ENCODE measurements at places on chromosomes 16 and 17.

GRCh38 chr17:80279895-80280294 is 19.2 kb downstream of the RNF213 start:
- no peak for DNase-seq

GRCh38 chr16:64138006-64138405 is 983.9 kb downstream of the CDH11 start:
- no peak for DNase-seq

DNA sequence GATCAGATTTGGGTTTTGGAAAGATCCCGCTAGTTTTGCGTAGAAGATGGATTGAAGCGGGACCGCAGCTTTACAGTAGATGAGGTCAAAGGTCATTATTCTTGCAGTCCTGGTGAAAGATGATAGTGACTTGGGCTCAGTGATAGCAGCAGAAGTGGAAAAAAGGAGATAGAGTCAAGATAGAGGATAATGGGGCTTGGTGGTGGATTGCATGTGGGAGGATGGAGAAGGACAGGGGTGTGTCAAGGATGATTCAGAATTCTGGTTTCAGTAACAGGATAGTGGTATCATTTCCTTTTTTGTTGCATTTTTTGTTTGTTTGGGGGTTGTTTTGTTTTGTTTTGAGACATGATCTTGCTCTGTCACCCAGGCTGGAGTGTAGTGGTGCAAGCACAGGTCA is 28.7 kb downstream of the CHD9NB start:
- DNase-seq = no peak

DNA sequence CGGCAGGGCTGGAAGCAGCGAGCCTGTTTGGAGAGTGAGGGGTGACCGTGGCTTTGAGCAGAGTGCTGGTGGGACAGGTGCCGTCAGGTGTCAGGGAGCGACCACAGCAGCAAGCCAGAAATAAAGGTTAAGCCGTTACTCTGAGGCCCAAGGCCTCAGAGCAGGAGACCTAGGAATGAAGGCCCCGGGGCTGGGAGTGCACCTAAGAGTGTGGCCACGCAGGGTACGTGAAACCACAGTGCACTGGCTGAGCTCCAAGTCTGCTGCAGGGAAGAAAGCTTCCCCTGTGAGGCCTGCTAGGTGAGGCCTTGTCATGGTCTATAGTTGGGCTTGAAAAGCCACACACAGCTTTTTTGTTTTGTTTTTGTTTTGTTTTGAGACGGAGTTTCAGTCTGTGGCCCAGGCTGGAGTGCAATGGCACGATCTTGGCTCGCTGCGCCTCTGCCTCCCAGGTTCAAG is 8.7 kb downstream of the CLUAP1 start:
- DNase-seq = no peak

- DNase-seq = no peak
Observed at GRCh38 chr16:10078541-10078949, 103.7 kb downstream of the GRIN2A start.

DNA sequence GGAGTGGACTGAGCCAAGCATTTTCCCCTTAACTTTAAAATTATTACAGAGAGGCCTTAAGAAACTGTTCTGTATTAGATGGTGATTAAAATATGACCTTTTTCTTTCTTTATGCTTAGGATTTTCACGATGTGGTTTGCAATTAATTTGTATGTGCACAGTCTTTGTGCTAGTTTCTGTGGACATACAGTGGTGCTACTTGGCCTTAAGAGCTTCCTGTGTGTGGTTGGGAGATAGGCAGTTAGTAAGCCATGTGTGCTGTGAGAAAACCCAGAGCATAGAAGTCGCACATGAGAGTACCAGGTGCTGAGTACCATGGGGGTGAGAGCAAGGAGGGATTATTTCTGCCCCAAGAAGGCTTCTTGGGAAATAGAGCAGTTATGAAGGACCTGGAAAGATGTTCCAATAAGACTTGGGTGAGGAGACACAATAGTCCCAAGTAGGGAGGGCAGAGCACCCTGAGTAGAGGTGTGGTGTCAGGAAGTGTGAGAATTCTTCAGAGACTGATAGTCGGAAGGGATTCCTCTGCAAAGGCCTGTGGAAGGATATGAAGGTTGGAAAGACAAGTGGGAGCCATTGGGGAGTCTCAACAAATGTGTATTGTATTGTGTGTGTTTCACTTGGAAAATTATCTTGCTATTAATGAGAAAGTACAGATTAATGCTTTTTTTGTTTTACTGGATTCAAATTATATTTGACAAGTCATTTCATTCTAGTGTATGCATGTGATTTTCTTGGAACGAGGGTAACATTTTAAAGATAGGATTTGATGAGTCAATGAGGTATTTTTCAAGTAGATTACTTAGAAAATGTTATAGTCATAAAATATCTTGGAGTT is 239.9 kb downstream of the PRKCA start:
- peak; percentile 40 for DNase-seq

DNA sequence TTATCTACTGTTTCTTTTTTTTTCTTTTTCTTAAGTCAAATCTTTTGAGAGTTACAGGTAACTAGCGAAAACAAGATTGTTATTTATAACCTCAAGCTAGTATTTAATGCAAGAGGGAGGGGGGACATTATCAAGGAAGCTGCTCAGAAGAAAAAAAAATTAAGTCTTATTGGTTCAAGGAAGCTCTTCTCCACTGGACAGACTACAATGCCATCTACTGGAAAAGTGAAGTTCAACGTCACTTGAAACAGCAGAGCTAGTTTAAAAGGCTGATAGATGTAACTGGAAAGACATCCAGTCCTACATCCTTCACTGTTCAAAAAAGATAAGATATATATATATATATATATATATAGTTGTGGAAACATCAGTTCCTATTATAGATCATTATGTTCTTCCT is 418.0 kb upstream of the PSMD7 start:
- peak; percentile 48 for DNase-seq

GRCh38 chr17:68439656-68440290 is 17.5 kb downstream of the WIPI1 start:
- DNase-seq = no peak

- DNase-seq = no peak
Observed at GRCh38 chr16:63323055-63323454, 1286.8 kb upstream of the CDH8 start.

- DNase-seq = no peak
Observed at GRCh38 chr17:49183801-49184200, 26.6 kb downstream of the GNGT2 start.

GRCh38 chr17:57810721-57811637 is 38.9 kb downstream of the MRPS23 start:
- peak; percentile 99 for DNase-seq

GRCh38 chr17:31509095-31509804 is 117.8 kb downstream of the RAB11FIP4 start:
- DNase-seq = no peak

DNA sequence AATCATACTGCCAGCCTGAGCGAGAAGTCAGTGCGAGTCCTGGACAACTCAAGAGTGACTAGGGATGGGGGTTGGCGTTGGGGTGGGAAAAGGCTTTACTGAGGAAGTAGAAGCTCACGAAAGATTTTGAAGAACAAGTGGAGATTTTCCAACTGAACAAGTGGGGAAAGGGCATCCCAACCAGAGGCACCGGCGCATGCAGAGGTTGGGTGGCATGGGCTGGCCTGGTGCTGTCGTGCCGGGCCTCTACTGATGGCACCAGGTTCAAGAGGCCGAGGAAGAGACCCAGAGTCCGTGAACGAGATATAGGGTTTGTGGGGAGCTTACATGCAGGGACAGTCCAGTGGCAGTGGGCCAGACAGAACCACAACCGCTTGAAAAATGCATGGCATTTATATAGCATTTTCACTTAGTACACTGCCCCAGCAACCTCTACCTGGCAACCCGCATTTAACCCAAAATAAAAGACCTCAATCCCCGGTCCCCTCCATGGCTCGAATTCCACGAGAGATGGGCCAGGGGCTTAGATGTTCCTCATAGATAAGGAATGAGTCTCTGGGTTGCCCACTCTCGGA is 7.7 kb upstream of the ITGA3 start:
- DNase-seq = no peak

- DNase-seq = peak; percentile 53
Observed at GRCh38 chr16:57186872-57187854, 1.0 kb downstream of the RSPRY1 start.

GRCh38 chr17:66807182-66807581 is 27.7 kb upstream of the CACNG5 start:
- DNase-seq = peak; percentile 93

- no peak for DNase-seq
Observed at GRCh38 chr16:84047626-84048025, 5.0 kb upstream of the SLC38A8 start.

DNA sequence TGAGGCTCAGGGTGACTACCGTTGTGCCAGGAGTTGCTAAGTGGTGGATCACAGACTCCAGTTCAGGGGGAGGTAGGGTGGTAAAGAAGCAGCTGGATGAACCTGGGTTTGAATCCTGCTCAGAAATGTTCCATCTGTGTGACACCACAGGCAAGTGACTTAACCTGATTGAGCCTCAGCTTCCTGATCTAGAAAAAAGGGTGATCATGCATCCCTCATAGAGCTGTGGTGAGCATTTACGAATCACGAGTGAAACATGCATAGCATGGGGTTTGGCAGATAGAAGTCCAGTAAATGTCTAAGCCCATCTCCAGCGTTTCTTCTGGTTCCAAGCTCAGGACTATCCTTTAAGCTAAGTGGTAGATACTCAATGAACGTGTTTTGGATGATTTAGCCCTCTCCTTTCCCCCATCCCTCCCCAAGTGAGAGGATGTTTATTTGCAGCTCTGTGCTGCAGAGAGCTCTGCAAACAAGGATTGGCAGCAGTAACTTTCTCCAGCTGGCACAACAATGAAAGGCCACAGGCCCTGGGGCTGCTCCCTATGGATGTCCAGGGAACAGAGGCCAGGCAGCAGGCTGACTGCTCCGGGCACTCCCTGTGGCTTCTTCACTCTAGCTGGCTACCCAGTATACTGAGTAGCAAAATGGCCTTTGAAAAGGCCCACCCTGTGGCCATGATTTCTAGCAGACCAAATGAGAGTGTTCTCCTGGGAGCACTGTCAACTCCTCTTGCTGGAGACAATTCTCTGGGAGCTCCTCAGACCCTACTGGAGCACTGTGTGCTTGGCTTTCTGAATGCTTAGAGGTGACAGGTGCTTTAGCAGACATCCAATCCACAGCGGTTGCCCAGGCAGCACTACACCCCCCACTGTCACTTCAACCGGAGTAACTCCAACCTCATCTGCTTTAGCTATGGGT is 21.3 kb downstream of the CA4 start:
- DNase-seq = peak; percentile 92

DNA sequence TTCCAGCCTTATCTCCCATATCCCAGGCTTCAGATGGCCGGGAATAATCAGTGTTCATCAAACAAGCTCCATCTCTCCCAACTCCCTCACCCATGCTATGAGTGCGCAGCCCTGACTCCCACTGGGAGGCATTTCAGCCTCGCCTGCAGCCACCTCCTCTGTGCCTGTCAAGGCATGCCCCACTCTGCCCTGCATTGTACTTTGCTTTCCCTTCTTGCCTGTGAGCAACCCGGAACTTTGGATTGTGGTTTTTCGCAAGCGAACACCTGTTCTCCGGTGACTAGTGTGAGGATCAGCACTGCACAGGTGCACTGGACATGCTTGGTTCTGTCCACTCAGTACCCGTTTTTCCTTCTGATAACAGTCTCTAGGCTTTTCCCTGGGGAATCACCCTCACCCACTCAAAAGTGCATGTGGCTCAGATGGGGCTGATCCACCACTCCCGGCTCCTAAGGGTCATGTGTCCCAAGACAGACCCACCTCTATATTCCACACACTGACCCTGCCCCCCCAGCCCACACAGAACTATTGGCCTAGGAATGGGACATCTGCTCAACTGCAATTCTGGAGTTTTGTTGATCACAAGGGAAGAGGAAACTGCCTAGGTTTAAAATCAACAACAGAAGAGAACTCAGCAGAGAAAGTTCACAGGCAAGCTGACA is 9.1 kb downstream of the CHST6 start:
- DNase-seq = peak; percentile 73

GRCh38 chr17:62870552-62870971 is 62.4 kb upstream of the MARCHF10 start:
- peak; percentile 52 for DNase-seq

DNA sequence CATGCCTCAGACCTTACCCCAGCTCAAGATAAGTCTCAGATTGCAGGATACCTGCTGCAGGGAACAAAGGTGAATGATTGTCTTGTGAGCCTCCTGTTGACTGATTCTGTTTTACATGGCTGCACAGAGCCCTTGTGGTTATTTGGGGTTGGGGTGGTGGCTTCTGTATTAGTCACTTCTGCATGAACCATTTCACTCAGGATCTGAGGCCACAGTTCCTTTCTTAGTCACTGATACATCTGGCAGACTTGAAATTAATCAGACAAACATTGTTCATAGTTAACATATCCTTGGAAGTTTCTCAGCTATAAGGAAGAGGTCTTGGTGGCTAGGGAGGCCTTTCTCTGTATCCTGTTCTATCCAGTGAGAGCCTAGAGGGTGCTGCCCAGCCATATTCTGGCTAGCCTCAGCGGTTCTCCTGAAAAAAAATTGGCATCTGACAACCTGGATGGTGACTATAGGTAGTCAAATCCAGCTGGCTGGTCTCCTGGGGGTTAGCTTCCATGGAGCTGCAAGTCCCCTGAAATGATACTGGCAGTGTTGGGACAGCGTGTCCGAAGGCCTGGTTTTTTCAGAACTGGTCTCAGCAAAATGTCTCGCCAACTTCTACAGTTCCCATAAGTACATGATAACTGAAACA is 8.4 kb upstream of the PLK1 start:
- no peak for DNase-seq

DNA sequence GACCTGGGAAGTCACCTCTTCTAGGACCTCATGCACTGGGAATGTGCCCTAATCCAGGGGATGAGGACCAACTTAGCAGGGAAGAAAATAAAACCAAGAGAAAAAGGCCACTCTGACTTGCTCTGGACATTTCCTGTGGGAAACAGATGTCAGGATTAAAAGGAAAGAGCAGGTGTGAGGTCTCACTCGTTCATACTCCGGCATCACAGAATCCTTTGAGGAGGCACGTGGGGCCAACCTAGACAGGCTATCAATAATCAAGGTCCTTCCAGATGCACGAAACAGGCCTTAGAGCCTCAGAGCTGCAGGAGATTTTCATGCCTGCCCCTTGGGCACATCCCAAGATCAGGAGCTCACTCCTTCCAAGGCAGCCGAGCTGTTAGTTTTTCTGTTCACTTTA is 321.5 kb upstream of the CCL2 start:
- peak; percentile 43 for DNase-seq

DNA sequence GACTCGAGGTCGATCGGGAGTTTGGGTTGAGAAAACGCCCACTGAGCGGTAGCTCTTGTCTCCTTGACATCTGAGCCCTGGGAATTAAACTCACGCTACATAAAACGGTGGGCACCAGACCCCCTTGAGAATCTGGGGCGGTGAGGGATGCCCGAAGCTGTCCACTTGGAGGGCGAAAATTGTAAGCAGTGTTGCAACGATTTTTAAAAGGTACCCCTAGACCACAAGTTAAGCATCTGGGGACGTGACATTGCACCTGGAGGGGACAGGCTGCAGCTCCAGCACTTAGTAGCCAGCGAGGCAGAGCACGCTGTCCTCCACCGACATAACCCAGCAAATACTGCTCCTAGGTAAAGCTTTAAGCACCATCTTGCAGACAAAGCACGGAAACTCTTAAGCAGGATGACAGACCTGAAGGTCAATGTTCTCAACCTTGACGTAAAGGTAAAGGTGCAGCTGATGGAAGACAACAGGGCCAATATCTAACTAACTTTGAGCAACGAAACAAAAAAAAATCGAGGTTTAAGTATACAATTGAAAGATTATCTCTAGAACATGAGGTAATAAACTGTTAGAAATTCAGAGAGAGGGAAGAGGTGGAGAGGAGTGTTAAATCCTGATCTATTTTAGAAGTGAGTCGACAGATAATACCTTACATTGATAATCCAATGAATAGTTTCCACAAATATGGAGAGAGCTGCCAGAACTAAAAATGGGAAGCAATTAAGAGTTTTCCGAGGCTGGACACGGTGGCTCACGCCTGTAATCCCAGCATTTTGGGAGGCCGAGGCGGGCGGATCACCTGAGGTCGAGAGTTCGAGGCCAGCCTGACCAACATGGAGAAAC is 921 bp upstream of the CDR2 start:
- DNase-seq = peak; percentile 53
